Vagina (tissue), 2 donors: ENCODE measurements at places on chromosomes 4 and X.

DNA sequence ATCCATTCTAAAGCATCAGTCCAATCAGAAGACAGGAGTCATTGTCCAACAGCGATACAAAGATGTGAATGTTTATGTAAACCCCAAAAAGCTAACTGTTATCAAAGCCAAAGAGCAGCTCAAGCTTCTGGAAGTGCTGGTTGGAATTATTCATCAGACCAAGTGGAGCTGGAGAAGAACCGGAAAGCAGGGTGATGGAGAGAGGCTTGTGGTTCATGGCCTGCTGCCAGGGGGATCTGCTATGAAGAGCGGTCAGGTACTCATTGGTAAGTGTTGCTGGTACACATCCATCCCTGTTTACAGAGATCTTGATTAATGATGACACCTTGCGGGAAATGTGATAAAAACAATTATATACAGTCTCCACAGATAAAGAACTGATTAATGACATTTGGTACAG, 11.0 kb downstream of the INTU start:
- DNase-seq: no peak

DNA sequence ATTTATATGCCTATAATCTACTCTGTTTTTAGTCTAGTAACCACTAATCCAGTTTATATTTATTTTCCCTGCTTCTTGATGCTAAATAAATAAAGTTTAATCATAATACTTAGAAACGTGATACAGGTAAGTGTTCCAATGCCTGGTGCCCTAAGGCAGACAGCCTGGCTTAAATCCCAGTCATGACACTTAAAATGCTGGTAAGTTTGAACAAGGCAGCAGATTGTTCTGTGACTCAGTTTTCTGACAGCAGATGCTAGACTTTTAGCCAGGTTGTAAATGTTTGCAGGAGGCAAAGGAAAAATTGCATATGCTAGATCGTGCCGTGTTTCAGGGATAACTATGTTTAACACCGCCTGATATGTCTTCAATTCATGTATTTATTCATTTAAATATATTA, 2661.6 kb downstream of the PCDH7 start:
- DNase-seq: no peak

GRCh38 chr4:10109995-10110670, 6.5 kb downstream of the WDR1 start:
- no peak for DNase-seq

GRCh38 chrX:9728261-9728660, 37.4 kb downstream of the GPR143 start:
- no peak for DNase-seq

- DNase-seq: no peak
Measured at GRCh38 chrX:120517936-120518335, 42.8 kb downstream of the CUL4B start.

DNA sequence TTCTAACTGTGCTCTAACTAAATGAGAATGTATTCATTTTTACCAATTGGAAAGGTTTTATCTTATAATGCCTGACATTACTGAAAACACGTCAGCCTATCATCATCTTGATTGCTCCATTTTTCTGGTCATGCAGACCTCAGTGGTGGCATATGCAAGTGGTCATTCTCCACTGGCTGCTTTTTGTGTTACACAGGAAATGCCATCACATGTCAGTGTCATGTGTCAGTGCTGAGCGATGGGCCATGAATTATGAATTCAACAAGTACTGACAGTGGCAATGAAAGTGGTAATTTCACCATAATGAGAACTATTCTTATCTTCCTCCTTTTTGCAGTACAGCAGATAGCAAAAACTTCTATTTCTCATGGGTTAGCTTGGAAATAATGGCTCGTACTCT, 190.5 kb downstream of the PACRGL start:
- no peak for DNase-seq

DNA sequence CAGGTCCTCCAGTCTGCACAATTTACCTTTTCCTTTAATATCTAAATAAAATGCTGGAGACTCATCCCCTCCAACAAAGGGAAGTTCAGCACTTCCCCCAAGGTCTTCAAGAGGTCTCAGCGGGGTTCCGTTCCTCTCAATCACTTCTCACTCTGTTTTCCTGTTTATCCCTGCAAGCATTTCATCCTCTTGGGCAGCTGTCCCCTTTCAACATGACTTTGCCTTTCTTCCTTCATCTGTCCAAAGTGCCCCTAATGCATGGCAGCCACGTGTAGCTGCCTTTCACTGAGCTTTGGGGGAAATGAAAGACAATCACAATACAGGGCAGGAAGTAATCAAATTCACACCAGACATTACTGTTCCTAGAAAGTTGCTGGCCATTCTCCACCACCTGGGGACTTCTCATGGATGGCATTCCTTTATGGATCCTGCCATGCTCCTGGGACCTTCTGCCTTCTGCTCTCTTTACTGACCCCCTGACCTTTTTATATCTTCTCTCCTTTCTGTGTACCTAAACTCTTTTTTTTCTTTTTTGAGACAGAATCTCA, 79.7 kb upstream of the USP9X start:
- no peak for DNase-seq

- DNase-seq: peak; percentile 42
Measured at GRCh38 chrX:40326186-40326965, 228.6 kb upstream of the BCOR start.

GRCh38 chr4:26780539-26780938, 80.1 kb upstream of the STIM2 start:
- no peak for DNase-seq

DNA sequence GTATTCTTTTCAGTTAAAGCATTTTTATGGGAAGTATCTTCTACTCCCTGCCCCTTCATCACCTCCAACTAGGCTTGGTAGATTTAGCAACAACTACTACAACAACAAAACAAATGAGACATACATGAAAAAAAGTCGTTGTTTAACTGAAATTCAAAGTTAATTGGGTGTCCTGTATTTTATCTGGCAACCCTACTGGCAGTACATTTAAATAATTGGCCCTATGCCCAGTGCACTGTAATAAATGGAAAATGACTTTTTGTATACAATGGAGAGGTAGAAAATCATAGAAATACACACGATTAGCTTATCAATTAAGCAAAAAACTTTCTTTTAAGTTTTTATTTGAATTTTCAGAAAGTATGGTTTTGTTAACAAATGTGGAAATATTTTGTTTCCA, 21.4 kb upstream of the CLGN start:
- no peak for DNase-seq

GRCh38 chr4:79611026-79611425, 203.0 kb upstream of the GK2 start:
- no peak for DNase-seq

DNA sequence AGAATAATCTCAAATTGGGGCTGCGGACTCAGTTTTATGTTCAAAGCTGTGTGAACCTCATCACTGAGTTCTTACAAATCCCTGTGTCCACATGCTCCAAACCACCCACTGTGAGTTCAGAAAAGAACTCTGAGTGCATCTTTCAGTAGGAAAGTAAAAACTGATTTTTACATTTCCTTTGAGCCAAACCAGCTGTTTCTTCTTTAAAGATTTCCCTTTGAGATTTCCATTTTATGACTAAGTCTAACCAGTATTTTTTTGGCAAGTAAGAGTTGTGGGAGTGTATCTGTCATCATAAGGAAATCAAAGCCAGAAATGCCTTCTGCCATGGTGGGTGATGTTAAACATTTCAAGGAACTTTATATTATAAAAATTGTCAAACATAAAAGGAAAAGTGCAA, 100.0 kb downstream of the TET2 start:
- DNase-seq: no peak

DNA sequence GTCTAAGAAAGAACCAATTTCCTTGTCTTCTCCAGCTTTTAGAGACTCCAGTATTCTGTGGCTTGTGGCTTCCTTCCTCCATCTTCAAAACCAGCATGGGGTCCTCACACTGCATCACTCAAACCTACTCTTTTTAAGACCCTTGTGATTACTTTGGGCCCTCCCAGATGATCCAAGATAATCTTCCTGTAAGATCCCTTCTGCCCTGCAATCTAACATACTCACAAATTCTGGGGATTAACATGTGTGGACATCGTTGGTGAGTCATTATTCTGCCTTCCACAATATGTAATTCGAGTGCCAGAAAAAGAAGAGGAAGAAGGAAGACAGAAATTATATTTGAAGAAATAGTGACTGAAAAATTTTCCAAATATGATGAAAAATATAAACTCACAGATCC, 47.9 kb downstream of the BEND4 start:
- DNase-seq: no peak

DNA sequence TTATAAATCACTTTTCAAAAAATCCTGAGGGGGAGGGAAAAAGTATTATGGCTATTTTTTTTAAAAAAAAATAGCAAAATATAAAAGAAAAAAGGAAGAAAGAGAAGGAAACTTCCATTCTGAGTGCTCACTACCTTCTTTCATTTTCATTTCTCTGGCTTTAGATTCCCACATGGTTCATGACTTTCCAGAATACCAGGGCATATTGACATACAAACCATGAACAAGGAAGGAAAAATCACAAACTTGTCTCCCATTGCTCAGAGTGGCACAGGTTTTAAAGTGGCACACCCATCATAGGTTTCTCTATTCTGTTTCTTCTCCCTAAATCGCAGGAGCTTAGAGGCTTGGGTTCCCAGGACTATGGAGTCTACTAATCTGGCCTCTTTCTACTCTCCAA, 136.3 kb upstream of the CXXC4 start:
- no peak for DNase-seq

GRCh38 chr4:148101790-148102189, 340.4 kb downstream of the NR3C2 start:
- DNase-seq: no peak

DNA sequence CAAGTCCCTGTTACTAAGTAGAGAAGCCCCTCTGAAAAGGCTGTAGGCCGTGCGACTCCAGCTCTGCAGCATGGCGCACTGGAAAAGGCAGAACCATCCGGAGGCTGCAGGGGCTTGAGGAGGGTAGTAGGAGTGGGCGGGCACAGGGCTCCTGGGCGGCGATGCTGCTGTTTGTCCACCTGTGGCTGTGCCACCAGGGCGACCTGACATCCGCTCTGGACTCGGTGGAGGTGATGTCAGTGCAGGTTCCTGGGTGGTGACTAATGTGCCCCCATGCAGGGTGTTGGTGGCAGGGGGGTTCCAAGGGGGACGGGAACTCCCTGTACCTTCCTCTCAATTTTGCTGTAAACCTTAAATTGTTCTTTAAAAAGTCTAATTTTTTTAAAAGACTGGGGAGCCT, 58.3 kb downstream of the PCGF3 start:
- DNase-seq: no peak

GRCh38 chrX:153473126-153473525, 2.8 kb upstream of the HAUS7 start:
- no peak for DNase-seq

DNA sequence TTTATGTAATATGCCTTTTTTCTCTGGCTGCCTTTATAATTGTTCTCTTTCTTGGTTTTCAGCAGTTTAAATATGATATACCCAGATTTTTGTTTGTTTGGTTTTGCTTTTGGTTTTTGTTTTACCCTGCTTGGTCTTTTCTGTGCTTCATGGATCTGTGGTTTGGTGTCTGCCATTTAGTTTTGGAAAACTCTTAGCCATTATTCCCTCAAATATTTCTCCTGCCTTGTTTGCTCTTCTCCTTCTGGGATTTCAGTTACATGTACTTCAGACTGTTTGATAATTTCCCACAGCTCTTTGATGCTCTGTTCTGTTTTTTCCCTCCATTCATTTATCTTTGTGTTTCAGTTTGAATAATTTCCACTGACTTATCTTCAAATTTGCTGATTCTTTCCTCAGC, 223.1 kb upstream of the BCOR start:
- no peak for DNase-seq

DNA sequence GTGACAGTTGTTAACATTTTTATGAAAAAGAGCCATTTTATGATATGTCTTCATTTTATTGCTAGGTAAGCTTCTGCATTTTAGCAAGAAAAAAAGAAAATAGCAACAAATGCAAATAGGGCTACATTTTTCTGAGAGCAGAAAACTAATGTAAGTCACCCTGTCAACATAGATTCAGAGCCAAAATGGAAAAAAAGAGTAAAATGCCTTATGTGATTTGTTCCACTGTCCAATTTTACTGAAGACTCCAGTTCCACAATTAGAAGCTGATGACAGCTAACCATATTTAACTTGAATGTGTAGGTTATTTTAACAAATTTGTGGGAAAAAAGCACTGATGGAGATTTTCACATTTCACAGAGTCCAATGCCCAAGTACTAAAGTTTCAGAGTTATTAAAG, 772.3 kb downstream of the FAT4 start:
- DNase-seq: no peak

DNA sequence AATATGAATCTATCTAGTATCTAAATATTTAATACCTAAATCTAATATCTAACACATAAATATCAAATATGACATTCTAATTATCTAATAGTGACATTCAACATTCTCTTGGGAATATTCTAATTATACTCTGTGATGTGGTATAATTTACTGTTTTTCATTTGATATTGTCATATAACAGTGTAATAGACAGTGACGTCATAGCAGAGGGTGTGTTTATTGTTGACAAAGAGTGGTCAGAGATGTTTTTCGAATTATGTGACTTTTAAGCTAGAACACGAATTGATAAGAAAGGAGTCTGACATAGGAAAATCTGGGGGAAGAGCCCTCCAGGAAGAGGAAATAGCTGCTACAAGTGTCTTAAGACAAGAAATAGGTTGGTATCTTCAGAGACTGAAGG, 5.9 kb upstream of the MAGEC3 start:
- no peak for DNase-seq

GRCh38 chrX:16662402-16662801, 12.4 kb downstream of the S100G start:
- DNase-seq: no peak

DNA sequence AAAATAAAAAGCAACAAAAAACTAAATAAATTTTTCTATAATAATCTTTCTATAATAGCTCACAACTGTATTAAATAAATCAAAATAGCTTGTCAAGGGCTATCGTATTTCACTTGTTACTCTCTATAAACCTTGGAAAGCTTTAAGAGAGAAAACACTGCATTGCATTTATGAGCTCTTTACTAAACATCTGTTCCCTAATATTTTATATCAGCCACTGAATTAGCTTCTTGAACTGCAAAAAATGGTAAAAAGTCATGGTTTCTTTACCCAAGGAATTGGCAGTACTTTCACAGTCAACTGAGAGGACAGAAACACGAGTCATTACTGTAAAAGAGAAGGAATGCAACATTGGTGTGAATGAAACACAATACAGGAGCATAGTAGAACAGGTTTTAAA, 671.2 kb downstream of the PCDH18 start:
- DNase-seq: no peak

- no peak for DNase-seq
Measured at GRCh38 chr4:187128976-187129375, 405.3 kb upstream of the FAT1 start.
